ENCODE measurements at places on chromosomes 5 and 9.
A peak's percentile ranks its signal among the peaks of the same experiment; 100 is the strongest.

GRCh38 chr9:26893030-26893676 lies 551 bp upstream of the CAAP1 start:
- DNase-seq, result no peak

DNA sequence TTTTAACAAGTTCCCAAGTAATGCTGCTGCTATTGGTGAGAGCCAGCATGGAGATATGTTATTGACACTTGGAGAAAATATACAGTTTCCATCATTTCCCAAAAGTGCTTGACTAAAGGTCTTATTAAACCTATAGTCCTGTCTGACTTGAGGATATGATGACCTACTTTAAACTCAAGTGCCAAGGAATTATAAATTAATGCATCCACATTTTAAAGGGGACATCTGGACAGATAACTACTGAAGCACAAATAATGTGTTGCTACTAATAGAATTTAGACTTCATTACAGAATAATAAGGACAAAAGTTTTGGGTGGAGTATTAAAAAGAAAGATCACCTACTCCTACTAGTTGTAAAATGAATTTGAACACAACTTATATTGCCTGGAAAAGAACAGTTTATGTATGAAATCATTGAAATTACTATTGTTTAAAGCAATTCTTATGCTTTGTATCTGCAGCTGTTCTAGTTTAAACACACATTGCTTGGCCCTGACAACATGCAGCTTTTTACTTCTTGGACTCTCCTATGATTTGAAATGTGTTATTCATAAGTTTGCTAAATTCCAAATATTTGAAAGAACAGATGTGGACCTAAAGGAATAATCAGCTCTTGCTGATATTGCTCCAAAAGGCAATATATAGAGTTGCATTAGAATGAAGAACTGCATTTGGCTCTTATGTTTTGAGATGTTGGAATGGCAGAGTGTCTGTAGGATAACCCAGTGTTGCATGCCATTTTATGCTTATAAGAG lies 73.4 kb downstream of the SGCD start:
- DNase-seq, result peak; percentile 61

GRCh38 chr5:108579236-108579635 lies 168.5 kb upstream of the FER start:
- DNase-seq, result peak; percentile 8

- DNase-seq, result no peak
Observed at GRCh38 chr9:22383718-22384117, 62.9 kb upstream of the DMRTA1 start.

GRCh38 chr9:112969730-112970129 lies 42.3 kb downstream of the ZNF883 start:
- no peak for DNase-seq

DNA sequence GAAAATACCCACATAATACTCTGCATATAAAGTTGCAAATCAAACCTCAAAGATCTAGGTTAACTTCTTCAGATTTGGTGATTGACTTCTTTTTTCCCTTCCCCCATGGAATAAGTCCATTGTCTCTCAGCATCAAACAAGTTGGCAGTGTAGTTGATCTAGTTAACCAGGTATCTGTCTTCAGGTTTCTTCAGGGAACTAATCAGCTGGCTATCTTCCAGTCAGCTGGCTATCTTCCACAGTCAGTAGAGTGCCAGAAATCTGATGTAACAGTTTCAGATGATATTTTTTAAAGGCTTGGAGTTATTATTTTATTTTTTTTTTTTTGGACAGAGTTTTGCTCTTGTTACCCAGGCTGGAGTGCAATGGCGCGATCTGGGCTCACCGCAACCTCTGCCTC lies 16.8 kb downstream of the TNFSF15 start:
- DNase-seq, result no peak

DNA sequence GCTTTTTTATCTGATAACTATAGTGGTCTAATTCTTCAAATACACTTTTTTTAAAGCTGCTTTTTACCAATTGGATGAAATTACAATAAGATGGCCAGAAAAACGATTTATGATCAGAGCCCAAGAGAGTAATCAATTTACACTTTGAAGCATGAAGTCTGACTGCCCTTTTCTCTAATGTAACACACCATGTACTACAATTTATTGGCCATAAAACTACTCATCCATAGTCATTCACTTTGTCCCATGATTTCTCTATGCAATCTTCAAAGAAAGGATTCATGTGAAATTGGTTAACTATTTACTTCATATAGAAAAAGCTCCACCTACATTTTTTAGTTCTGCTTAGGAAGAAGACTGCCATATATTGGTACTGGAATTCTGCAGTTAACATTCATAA lies 73.6 kb upstream of the CAST start:
- DNase-seq, result no peak

DNA sequence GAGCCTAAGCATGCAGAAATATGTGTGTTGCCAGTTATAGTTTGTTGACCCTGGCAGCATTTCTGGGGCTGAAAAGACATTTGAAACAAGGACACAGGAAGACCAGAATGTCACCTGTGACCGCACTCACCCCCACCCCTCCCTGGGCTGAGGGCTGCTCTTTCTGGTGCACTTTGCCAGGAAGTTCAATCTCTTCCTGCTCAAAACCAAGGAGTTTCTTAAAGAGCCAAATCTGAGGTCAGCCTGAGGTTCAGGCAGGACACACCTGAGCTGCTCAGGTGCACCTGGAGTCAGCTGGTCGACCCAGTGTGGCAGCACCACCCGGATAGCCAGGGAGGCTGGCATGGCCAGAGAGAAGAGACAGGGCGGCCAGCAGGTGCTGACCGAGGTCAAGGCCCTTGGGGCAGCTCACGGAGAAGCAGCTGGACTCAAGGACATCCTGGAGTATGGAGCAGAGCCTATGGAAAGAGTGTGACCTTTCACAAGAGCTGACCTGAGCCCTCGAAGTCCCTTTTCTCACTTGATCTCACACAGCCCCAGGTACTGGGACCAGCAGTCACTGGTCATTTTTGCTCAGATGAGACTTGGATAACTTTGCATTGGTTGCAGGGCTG lies 376.9 kb upstream of the IRX4 start:
- no peak for DNase-seq

GRCh38 chr5:6251565-6252102 lies 126.7 kb downstream of the MED10 start:
- DNase-seq, result no peak

DNA sequence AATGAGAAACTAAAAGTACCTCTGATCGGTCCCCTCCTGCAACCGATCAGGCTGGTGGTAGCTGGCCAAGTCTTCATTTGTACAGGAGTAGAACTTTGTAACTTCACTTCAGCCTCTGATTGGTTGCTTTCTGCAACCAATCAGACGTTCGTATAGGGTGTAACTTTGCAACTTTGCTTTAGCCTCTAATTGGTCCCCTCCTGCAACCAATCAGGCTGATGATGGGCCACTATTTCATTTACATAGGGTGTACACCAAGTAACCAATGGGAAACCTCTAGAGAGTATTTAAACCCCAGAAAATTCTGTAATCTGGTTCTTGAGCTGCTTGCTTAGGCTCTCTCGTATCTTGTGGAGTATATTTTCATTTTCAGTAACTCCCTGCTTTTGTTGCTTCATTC lies 445.5 kb downstream of the MED10 start:
- DNase-seq, result no peak

- no peak for DNase-seq
Observed at GRCh38 chr5:109164001-109164400, 245.8 kb downstream of the PJA2 start.

DNA sequence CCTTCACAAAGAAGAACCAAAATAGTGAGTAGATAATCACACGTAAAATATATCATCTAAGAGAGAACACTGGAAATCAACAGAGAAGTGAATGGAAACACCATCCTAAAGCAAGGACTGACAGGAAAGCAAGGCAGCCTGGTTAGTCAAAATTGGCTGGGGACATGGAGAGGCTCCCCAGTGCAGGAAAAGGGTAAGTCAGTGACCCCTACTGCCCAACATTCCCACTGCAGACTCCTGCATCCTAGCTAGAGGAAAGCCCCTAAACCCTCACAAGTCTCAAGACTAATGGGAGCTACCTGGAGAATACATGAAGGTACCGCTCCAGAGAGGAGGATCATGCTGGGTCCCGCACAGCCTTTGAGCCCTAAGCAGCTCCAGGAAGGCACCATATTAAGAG lies 60.1 kb downstream of the ZDHHC21 start:
- DNase-seq, result no peak

GRCh38 chr9:133842174-133842573 lies 104.0 kb upstream of the SARDH start:
- DNase-seq, result no peak

GRCh38 chr5:65611524-65611923 lies 12.6 kb downstream of the TRIM23 start:
- DNase-seq, result no peak

DNA sequence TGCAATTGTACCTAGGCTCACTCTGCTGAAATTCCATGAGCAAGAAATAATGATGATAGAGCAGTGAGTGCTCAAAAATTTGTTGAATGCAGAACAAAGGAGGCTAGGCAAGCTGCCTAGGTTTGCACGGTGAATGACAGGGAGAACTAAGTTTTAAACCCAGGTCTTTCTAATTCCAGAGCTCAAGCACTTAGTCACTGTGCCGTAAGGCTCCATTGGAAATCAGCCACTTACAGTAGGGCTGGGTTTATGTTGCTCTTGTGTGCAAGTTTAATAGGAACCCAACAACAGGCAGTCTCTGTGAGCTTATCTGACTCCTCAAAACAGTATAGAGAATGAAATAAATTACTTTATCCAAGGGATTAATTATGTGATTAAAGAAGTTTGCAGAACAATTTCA lies 147.0 kb downstream of the CSNK1G3 start:
- DNase-seq, result no peak

GRCh38 chr9:83582029-83582428 lies 40.9 kb upstream of the IDNK start:
- DNase-seq, result no peak

GRCh38 chr5:59158637-59159391 lies 575.9 kb downstream of the RAB3C start:
- no peak for DNase-seq

- DNase-seq, result no peak
Observed at GRCh38 chr9:135581636-135582426, 20.3 kb downstream of the PAEP start.

DNA sequence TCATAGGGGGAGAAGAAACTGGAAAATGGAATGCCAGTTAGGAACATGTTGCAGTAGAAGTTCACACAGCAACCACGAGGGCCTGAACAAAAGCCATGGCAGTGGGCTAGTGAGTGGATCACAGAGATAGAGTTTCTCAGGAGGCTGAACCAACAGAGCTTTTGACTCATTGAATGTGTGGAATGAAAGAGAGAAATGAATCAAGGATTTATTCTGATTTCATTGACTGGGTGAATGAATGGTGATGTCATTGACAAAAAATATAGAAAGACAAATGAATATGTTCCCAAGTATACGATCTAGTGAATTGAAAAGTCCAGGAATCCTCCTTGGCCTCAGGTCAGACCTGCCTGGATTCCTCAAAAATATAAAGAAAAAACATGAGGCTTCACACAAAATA lies 99.2 kb downstream of the ZNF462 start:
- DNase-seq, result no peak

DNA sequence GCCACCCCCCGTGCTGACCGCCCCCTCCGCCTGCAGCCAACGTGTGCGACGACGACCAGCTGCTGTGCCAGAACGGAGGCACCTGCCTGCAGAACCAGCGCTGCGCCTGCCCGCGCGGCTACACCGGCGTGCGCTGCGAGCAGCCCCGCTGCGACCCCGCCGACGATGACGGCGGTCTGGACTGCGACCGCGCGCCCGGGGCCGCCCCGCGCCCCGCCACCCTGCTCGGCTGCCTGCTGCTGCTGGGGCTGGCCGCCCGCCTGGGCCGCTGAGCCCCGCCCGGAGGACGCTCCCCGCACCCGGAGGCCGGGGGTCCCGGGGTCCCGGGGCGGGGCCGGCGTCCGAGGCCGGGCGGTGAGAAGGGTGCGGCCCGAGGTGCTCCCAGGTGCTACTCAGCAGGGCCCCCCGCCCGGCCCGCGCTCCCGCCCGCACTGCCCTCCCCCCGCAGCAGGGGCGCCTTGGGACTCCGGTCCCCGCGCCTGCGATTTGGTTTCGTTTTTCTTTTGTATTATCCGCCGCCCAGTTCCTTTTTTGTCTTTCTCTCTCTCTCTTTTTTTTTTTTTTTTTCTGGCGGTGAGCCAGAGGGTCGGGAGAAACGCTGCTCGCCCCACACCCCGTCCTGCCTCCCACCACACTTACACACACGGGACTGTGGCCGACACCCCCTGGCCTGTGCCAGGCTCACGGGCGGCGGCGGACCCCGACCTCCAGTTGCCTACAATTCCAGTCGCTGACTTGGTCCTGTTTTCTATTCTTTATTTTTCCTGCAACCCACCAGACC lies 80.2 kb downstream of the NTNG2 start:
- DNase-seq, result peak; percentile 56

GRCh38 chr5:42759456-42759855 lies 2.8 kb downstream of the CCDC152 start:
- DNase-seq, result no peak

- DNase-seq, result no peak
Observed at GRCh38 chr5:56545016-56545415, 270.3 kb upstream of the MAP3K1 start.

GRCh38 chr9:32631991-32632390 lies 3.5 kb downstream of the TAF1L start:
- no peak for DNase-seq

- DNase-seq, result no peak
Observed at GRCh38 chr5:171573451-171574225, 154.2 kb downstream of the FGF18 start.

- no peak for DNase-seq
Observed at GRCh38 chr9:106784076-106784475, 78.9 kb upstream of the ZNF462 start.

DNA sequence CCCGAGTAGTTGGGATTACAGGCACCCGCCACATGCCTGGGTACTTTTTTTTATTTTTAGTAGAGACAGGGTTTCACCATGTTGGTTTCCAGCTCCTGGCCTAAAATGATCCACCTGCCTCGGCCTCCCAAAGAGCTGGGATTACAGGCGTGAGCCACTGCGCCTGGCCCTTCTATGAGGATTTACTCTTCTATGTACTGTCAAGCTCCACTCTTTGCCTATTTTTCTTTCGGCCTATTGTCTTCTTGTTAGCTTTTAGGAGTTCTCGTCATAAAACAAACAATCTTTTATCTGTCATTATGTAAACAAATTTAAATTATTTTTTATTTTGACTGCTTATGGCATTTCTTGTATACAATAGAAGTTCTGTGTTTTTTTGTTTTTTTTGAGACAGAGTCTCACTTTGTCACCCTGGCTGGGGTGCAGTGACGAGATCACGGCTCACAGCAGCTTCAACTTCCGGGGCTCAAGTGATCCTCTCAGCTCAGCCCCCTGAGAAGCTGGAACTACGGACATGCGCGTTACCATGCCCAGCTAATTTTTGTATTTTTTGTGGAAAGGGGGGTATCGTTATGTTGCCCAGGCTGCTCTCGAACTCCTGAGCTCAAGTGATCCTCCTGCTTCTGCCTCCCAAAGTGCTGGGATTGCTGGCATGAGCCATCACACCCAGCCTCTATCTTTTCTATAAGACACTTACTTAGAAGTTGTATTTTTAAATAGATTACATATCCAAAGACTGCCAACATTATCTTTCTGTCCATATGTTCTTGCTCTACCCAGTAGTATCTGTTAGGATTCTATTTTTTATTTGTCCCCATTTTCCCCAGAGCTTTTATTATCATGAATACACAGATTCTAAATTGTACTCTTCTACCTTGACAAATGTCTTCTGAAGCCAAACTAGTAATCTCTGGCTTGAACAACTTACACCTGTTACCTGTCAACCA lies 29.2 kb downstream of the CSNK1A1 start:
- no peak for DNase-seq
